ENCODE measurements at places on chromosomes 1 and 21.
A peak's percentile ranks its signal among the peaks of the same experiment; 100 is the strongest.

GRCh38 chr1:47624531-47624930, 186.7 kb downstream of the FOXD2 start:
- no peak for DNase-seq

DNA sequence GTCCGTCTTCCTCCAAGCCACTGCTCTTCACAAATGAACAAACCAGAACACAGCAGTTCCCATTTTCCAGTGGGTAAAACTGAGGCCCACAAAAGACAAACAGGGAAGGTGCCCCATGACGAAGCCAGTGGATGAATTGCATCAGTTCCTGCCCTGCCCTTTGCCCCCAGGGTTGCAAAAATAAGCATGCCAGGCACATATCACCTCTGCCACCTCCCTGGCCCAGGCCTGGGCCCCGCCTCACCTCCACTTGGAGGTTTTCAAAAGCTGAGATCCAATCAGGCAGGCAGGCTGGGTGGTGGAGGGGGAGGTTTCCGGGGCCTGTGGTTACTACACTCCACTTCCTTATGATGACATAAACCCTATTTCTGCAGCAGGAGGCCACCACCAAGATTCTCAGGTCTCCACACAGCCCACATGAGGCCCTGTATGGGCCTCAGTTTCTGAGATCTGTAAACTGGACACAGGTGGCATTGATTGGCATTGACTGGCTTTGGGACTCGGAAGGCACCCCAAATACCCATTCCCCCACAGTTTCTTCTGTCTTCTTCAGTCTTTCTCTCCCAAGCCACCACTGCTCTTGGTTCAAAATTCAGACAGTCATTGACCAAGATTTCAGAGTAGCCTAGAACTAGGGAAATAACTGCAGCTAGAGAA, 4.1 kb downstream of the KIF21B start:
- DNase-seq: peak; percentile 97

GRCh38 chr1:27148591-27148990, 6.3 kb downstream of the SLC9A1 start:
- no peak for DNase-seq

GRCh38 chr1:149885339-149886120, 13.8 kb upstream of the BOLA1 start:
- DNase-seq: peak; percentile 86

DNA sequence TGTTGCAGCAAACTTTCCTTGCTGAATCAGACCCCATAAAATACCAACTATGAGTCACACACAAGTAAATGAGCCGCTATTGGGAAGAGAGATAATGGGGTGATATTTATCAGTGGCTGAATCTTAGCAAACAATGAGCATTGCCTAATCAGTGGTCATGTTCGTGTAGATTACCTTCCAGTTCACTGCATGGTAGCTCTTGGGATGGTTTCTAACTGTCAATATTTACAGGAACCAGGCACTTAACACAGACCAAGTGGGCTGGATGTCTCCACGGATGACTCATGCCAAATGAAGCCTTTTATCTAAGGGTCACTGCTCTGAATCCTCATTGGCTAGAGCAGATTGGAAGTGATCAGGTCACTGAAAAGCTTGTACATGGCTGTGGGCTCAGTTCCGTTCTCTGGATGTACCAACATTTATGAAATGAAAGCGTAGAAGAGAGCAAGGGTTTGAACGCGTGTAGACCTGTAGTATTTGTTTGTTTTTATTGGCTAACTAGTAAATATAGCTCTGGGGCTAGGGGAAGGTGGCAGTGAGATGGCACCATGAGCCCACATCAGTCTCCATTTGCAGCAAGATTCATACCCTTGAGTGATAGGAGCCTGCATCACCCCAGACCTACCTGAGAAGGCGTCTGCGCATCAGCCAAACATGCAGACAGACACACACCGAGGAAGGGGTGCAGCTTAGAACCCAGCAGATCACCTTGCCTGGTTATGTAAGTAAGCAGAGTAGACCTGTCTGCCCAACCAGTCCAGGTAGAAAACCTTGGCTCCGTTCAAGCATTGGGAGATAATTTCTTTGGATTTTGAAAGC, 153.3 kb downstream of the TOMM20 start:
- DNase-seq: no peak

GRCh38 chr1:153494976-153495535, 34.6 kb upstream of the S100A7 start:
- peak; percentile 83 for DNase-seq

GRCh38 chr1:162632217-162632666, at the start of gene DDR2:
Gene DDR2, plus strand, starts transcription at chr1:162632464. Its CDS starts 86,600 bp downstream, at chr1:162719064.
- DNase-seq: no peak

- no peak for DNase-seq
Observed at GRCh38 chr1:190942475-190942874, 464.8 kb upstream of the BRINP3 start.

- DNase-seq: no peak
Observed at GRCh38 chr1:93669369-93669768, 12.3 kb downstream of the BCAR3 start.

- DNase-seq: no peak
Observed at GRCh38 chr1:61051719-61052394, 30.5 kb upstream of the NFIA start.

GRCh38 chr1:40985161-40985560, 5.7 kb downstream of the CTPS1 start:
- DNase-seq: no peak

DNA sequence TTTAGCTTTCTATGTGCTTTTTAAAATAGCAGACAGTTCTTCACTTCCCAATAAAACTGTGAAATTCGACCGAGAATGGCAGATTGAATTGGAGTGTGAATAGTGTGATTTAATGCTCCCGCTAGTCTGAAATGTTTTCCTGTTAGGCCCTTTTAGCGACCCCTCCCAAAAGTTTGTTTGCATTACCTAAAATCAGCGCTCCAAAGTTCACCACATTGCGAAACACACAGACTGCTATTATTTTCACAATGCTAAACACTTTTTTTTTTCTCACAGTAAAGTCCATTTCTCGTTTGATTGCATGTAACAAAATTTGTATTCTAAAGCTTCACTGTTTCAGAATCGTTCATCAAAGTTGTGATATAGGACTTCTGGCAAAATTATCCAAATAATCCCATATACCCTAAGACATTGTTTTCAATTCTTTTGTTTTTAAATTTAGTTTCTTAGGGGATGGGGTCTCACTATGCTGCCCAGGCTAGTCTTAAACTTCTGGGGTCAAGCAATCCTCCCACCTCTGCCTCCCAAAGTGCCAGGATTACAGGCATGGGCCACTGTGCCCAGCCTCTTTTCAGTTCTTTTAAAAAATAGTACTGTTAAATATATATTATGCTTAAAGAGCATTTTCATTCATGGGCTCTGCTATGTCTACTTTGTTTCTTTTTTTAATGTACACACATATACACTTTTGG, 76.5 kb upstream of the USH2A start:
- DNase-seq: no peak

DNA sequence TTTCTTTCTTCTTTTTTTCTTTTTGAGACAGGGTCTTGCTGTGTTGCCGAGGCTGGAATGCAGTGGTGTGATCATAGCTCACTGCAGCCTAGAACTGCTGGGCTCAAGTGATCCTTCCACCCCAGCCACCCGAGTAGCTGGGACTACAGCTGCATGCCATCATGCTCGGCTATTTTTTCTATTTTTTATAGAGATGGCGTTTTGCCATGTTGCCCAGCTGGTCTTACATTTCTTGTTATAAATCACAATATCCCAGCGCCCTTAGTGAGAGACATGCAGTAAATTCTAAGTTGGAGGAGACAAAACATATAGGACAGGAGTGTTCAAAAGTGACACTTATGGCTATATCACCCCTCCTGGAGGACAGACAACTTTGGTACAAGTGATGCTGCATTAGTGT, 31.3 kb upstream of the ACTN2 start:
- DNase-seq: no peak

- no peak for DNase-seq
Observed at GRCh38 chr1:33944846-33945245, 81.0 kb downstream of the HMGB4 start.

DNA sequence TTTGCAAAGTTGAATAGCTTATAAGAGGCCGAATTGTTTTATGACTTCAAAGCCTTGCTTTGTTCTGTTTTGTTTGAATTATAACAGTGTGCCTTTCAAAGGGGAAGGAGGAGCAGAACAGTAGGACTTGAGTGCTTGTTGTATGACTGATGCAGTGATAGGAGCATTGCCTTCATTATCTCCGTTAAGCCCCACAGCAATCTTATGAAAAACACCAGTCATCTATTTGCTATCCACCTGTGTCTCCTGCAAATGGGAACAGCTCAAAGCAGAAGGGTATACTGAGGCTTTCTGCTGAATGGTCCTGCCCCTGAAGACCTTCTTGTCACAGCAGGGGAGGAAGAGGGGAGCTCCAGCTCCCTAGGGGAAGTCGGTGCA, 127.5 kb downstream of the RNF220 start:
- no peak for DNase-seq
